GM12891 (cell line): ENCODE measurements at places on chromosomes 16 and 17.
A peak's percentile ranks its signal among the peaks of the same experiment; 100 is the strongest.

- no peak for DNase-seq
Measured at GRCh38 chr16:64122177-64122576, 999.7 kb downstream of the CDH11 start.

- DNase-seq = no peak
Measured at GRCh38 chr17:72249441-72249840, 128.6 kb downstream of the SOX9 start.

GRCh38 chr17:69858460-69858859 is 216.6 kb upstream of the KCNJ16 start:
- no peak for DNase-seq

GRCh38 chr16:65739518-65739917 is 617.7 kb upstream of the CDH11 start:
- DNase-seq = no peak

DNA sequence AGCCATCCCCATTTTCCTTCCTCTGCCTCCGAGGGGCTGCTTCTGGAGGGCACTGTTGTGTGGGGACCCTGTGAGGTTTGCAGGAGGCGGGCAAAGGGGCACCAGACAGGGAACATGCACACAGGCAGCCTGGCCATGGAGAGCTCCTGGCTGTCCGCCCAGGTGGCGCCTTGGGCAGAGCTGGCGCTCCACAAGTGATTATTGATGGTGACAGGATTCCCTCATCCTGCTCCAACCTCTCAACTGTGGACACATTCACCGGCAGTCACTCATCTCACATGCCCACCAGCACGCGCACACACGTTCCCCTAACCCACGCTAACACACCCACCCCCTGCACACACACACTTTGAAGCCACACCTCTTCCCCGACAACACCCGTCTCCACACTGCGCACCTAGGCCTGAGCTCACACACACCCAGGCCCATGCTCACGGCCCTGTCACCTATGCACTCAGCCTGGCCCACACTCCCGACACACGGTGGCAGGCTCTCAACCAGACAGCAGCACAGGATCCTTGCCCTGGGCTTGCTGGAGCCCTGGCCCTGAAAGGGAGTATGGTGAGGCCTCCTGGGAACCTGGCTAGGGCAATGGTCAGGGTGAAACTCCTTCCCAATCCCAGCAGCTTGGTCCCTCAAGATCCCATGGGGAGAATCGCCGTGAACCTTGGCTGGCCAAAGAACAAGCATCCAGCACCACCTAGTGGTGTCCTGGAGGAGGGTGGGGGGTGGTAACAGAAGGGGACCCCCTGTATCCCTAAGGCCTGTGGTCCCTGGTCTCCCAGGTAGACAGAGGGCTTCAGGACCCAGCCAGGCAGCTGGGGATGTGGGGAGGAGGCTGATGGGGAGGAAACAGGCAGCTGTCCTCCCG is 3.6 kb downstream of the PNMT start:
- no peak for DNase-seq

GRCh38 chr16:19185510-19185851 is 17.4 kb downstream of the SYT17 start:
- DNase-seq = no peak

DNA sequence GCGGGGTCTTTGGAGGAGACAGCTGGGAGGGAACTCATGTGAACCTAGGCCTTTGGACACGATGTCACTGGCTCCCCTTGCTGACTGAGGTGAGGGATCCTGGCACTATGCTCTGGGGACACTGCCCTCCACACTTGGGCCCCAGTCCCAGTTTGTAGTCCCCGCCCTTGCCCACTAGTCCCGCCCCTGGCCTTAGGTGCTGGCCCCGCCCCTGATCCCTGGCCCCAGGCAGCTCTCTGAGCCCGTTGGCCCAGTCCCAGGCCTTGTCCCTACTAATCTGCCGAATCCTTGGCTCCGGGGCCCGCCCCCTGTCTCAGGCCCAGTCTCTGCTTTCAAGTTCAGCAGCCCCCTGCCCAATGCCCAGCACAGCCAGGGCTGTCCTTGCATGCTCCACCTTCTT is 61.0 kb downstream of the SMPD3 start:
- DNase-seq = no peak

DNA sequence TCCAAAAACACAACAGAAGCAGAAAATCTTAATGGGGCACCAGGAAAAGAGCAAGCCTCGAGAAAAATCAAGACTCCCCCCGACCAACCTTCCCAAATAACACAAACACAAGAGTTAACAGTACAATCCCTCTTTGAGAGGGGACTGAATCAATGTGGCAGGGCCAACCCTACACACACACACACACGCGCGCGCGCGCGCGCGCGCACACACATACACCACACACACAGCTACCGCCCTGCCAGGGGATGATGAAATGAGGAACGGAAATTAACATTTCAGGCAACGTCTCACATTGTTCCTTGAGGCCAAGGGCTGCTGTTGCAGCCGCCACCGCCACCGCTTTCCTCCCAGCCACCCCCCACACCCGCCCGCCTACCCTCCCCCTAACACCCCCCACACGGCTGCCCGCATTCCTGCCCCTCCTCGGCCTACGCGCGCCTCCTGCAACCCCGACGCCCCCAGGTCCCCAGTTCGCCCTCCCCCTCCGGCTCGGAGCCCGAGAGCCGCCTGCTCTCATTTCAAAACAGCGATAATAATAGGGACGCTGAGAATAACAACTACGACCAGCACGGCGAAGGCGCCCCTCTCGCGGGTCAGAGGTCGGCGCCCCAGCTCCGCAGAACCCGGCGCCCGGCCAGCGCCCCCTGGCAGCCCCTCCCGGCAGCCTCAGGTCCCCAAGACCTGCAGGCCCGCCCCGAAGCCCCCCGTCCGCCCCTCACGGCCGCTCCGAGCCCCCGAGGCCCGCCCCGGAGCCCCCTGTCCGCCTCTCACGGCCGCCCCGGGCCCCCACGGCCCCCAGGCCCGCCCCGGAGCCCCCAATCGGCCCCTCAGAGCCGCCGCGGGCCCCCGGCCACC is 1.1 kb downstream of the ANKRD11 start:
- peak; percentile 60 for DNase-seq

DNA sequence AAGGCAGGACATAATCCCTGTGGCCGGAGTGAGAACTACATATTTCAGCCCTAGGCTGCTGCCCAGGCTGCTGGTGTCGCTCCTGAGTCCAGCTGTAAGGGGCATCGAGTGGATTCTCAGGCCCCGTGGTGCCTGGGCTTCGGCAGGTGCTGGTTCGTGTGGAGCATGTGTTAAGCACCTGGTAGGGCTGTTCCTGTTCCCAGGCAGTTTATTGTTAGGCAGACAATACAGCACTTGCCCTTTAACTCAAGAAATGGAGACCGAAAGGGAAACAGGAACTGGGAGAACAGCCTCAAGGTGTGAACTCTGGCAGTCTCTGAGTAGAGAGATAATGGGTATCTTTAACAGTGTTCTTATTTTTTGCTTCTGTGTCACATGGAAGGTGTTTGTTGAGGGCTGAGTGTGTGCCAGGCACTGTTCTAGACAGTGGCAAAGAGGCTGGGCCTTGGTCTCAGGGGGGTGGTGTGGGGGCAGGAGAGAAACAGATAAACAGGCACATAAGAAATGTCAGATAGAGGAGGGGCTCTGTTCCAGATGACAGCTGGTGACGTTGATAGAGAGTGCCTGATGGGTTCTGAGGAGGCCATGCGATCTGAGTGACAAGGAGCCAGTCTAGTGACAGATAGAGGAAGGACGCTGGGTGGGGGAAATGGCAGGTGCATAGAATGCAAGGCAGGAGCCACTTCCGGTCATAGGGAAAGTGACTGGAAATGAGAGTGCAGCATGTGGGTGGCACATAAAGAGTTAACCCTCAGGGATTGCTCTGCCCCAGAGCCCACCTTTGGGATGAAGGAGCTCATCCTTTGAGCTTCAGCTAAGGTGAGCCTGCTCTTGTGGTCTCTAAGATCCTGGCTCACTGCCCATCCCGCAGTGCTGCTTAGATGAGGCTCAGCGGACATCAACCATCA is 33.8 kb downstream of the EPN2 start:
- DNase-seq = no peak
